ENCODE measurements at places on chromosomes 1 and 21.

DNA sequence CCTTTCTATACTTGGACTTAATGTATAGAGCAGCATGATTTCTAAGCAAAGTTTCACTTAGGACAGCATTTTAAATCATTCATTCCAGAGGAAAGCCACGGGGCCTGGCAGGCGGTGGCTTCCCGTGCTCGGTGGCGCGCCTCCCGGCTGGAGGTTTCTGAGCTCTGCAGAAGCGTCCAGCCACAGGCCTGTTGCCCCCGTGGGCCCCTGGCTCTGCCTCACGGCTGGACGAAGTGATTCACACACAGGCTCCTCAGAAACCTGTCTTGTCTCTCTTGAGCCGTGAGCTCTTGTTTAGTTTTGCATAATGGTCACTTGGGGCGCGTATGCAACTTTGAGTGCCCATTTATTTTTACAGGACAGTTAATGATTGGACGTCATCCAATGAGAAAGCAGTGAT is 22.1 kb upstream of the DIP2A start:
- DNase-seq, result no peak

DNA sequence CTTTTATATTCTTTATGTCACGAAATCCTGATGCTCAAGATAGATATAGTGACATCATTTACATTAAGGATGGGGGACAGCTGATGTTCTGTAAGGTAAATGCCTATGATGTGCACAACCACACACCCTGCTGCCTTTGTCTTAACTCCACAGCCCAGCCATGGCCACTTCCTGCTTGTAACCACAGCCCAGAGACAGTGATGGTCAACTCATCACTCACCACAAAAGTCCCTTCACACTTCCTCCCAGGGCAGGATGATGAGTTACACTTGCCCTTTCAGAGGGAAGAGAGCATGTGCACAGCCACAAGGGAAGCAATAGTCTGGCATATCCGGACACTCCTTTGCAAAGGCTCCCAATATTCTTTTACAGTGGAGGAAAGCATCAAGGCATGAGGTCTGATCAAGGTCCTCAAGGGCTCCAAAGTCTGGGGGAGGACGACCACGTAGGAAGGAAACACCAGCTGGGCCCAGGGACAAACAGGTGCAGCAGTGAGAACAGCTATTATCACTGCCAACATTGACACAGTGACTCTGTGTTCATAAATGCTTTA is 53.8 kb downstream of the PLPP3 start:
- DNase-seq, result no peak

- peak; percentile 89 for DNase-seq
These were observed at the start of gene UBE2G2 for GRCh38 chr21:44801468-44802395. Gene UBE2G2 (minus strand): TSS chr21:44801820. CDS start chr21:44801748, 72 bp downstream.

GRCh38 chr1:75625795-75626194 is 14.9 kb upstream of the SLC44A5 start:
- DNase-seq, result no peak

DNA sequence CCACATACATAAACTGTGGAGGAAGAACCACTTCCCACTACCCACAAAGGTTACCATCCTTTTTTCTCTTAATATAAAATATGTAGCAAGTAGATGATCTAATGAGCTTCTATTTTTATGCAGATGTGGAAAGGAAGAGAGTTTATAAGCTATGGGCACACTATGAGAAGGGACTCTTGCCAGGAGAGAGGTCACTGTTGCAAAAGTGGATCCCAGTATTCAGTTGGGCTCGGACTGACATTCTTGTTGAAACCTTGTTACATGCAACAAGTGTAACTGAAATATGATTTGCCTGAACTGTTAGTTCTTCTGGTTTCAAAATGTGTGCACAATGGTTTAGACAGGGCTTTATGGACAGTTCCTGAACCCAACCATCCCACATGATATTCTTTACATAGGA is 397.4 kb upstream of the PKN2 start:
- no peak for DNase-seq

DNA sequence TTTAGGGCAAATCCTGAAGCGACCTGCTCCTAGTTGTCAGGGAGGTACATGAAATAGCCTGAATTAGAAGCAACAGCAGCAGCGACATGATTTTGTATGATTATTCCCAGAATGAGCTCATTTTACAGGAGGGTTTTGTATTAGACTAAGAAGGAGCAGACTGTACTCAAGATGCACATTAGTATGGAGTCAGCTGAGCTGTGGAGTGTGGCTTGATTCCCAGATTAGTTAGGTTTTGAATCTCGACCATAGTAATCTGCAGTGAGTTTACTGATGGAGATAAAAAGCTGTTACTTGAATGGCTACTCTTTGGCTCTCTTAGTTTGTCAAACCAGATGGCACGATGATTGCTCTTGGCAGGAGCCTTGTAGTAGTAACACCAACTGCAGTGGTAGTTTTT is 143.1 kb downstream of the PHTF1 start:
- DNase-seq, result no peak

DNA sequence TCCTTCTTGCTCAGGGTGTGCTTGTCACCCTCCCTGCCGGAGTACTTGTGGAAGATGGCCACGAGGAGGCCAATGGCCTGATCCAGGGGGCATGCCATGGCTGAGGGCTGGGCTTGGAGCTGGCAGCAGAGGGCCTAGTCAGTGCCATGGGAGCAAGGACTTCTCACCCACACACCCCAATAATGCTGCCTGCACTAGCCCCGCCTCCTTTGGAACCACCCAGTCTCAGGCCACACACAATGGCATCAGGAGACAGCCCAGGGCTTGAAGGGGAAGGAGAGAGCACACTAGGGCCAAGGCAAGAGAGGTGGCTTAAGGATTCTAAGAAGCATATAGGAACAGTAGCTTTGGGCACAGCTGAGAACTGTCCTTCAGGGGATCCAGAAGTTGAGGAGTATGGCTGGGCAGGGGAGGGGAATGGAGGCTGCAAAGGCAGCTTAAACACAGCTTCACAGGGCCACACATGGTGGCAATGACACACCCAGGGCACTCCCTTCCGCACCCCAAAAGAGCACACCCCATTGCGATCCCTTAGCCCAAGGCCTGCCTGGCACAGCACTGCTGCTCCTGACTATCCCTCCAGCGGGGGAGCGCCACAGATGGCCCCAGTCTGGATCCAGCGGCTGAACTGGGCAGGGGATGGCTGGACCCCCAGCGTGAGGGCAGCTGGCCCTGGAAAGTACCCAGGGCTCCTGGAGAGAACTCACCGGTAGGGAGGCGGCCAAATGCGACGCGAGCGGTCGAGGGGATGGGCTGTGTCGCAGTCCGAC is at the start of gene S100A6:
TSS of gene S100A6 (minus strand) at position 750 of the 770 bp plus-strand sequence. CDS start at position 98, 652 bp downstream.
- peak; percentile 41 for DNase-seq

DNA sequence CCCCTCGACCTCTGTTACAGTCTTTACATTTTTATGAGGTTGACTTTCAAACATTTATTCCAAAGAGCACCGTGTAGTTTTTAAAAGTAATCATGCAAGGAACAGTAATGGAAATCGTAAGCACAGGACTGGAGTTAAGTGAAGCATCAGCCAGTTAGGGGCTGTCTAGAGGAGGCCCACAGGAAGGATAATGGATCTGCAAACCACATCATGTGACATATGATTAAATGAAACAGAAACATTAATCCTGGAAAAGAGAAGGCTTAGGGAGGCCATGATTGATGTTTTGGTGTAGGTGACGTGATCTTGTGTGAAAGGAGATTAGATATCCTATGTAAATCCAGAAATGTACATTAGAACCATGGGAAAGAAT is 25.0 kb downstream of the RGS7 start:
- DNase-seq, result no peak

- no peak for DNase-seq
These were observed 50.7 kb downstream of the ALG14 start for GRCh38 chr1:95021805-95022643.

DNA sequence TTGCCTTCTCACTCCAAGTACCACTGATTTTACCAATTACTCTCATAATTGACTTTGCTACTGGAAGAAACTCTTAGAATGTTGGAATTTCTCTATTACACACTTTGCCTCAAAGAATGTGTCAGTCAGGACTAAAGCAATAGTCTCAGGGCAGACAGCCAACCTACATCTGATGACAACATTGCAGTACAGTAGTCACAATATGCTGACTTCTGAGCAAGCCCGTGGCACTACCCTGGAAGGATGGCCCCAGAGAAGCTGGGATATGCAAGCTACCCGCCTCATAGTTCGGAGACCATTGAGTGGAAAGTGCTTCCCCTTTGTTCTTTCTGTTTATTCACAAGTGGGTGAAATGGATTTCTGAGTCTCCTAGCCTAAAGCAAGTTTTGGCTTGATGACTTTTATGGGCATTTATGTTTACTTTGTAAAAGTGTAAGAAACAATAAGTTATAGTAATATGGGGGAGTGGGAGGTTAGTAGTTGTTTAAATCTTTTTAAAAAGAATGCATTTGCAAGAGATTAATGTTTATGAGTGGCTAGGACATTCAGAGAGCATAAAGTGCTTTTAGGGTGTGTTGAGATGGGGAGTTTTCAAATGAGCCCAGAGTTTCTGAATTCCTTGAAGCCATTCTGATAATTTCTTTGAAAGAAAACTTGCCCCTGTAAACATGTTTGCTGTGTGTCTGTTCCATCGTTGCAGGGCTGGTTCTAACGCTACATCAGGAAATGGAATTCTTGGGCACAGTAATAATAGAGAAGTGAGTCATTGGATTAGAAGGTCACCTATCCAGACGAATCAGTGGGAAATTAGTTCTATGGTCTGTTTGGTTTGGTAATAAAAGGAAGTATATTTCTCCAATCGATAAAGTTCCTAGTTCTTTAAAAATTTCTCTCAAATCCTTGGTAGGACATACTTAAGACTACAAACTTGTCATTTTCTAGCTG is 63.8 kb downstream of the LMO4 start:
- DNase-seq, result no peak

GRCh38 chr1:57013522-57013921 is 47.7 kb upstream of the C8B start:
- DNase-seq, result no peak

DNA sequence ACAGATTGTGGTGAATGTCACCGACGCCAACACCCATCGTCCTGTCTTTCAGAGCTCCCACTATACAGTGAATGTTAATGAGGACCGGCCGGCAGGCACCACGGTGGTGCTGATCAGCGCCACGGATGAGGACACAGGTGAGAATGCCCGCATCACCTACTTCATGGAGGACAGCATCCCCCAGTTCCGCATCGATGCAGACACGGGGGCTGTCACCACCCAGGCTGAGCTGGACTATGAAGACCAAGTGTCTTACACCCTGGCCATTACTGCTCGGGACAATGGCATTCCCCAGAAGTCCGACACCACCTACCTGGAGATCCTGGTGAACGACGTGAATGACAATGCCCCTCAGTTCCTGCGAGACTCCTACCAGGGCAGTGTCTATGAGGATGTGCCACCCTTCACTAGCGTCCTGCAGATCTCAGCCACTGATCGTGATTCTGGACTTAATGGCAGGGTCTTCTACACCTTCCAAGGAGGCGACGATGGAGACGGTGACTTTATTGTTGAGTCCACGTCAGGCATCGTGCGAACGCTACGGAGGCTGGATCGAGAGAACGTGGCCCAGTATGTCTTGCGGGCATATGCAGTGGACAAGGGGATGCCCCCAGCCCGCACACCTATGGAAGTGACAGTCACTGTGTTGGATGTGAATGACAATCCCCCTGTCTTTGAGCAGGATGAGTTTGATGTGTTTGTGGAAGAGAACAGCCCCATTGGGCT is 3.0 kb downstream of the CELSR2 start:
- DNase-seq, result no peak

Data from liver (tissue), 10 donors.